Karpas-422 (cell line): ENCODE measurements at places on chromosomes 5 and 9. TPM values are rescaled to one million over a fixed set of nuclear protein-coding genes. Genes with fewer than 3 reads are reported as not detected.
A peak's percentile ranks its signal among the peaks of the same experiment; 100 is the strongest.

DNA sequence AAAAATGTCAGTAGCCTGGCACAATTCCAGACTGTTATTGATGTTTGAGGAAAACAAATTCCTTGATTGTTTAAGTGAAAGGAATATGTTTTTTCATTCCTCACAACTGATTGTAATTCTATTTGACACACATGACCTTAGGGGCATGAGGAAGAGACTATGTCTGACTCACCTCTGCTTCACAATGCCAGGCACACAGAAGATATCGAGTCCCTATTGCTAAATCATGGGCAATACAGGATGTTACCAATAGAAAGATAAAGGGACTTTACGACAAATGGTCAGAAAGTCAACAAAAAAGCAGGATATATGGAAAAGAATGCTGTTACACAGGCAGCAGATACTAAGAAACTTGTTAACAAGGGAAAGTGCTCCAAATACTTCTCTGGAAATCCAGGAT lies 1903.5 kb downstream of the EFNA5 start:
- no peak overlapping the region for H3K4me3 ChIP-seq
- no peaks in the 10 kb centered on the region for H3K4me1 ChIP-seq
- H3K27me3 ChIP-seq, result no peaks in the 10 kb centered on the region
- DNase-seq, result no peak

Gene ZFP2
- 0.43 TPM in 1 of 2 replicates, not detected in the other for total RNA-seq

Gene SLC25A48
- total RNA-seq, result not detected in 2 replicates

DNA sequence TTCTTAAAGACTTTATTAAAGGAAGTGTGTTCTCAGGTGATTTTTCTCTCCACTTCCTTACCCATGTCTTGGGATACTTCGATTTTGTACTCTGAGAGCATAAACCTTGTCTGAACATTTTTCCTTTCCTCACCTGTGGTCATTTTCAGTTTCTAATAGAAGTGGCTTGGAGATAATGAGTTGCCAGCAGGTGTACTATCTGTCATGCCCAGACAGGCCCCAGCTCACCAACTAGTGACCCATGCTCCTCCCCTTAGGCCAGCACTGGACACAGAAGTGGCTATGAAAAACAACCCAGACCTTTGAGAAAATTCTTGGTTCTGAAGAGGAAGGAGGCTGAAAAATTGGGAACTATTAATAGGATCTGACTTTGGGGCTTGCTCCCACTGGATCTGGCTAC lies 49.2 kb upstream of the SMIM32 start:
- no peaks in the 10 kb centered on the region for H3K27me3 ChIP-seq
- H3K27ac ChIP-seq, result no peak overlapping the region
- no peaks in the 10 kb centered on the region for H3K4me1 ChIP-seq
- H3K4me3 ChIP-seq, result no peak overlapping the region
- H3K36me3 ChIP-seq, result no peaks in the 10 kb centered on the region
- DNase-seq, result no peak

Gene CYSRT1
- 0.75 and 1.2 TPM in 2 replicates for total RNA-seq

- H3K27ac ChIP-seq, result no peak overlapping the region
- H3K36me3 ChIP-seq, result no peaks in the 10 kb centered on the region
- DNase-seq, result no peak
- H3K4me3 ChIP-seq, result no peak overlapping the region
Observed at GRCh38 chr5:32803656-32804055, 92.5 kb downstream of the NPR3 start.

- H3K4me3 ChIP-seq, result no peak overlapping the region
- H3K27ac ChIP-seq, result no peak overlapping the region
- H3K36me3 ChIP-seq, result no peaks in the 10 kb centered on the region
Observed at GRCh38 chr5:73274881-73275663, 102.1 kb downstream of the TMEM174 start.

DNA sequence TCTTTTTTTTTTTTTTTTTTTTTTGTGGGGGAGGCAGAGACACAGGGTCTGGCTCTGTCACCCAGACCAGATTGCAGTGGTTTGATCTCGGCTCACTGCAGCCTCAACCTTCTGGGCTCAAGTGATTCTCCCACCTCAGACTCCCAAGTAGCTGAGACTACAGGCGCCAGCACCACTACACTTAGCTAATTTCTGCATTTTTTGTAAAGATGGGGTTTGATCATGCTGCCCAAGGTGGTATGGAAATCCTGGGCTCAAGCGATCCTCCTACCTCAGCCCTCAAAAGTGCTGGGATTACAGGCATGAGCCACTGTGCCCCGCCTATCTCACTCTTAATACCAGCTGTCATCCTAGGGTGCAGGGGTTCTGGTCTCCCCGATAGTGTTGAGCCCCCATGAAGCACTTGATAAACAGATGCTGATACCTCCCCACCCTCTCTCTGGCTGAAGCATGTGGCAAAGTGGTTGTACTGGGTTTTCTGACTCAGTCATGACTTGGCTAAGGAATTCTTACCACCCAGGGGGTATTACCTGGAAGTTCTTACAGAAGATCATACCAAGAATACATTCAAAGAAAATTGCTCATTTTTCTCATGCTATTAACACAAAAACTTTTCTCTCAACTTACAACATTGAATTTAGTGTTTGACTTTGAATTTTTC lies 110.2 kb upstream of the DAPK1 start:
- no peak overlapping the region for H3K4me3 ChIP-seq
- no peak overlapping the region for H3K27ac ChIP-seq
- H3K36me3 ChIP-seq, result no peaks in the 10 kb centered on the region
- no peaks in the 10 kb centered on the region for H3K4me1 ChIP-seq

Gene GPX8
- not detected in 2 replicates for total RNA-seq

Gene CCNJL
- total RNA-seq, result not detected in 2 replicates

- no peaks in the 10 kb centered on the region for H3K4me1 ChIP-seq
- DNase-seq, result no peak
- H3K36me3 ChIP-seq, result peaks cover 11% of the 10 kb centered on the region
- no peak overlapping the region for H3K27ac ChIP-seq
- no peaks in the 10 kb centered on the region for H3K27me3 ChIP-seq
Observed at GRCh38 chr5:126855266-126855665, 78.3 kb downstream of the LMNB1 start.

DNA sequence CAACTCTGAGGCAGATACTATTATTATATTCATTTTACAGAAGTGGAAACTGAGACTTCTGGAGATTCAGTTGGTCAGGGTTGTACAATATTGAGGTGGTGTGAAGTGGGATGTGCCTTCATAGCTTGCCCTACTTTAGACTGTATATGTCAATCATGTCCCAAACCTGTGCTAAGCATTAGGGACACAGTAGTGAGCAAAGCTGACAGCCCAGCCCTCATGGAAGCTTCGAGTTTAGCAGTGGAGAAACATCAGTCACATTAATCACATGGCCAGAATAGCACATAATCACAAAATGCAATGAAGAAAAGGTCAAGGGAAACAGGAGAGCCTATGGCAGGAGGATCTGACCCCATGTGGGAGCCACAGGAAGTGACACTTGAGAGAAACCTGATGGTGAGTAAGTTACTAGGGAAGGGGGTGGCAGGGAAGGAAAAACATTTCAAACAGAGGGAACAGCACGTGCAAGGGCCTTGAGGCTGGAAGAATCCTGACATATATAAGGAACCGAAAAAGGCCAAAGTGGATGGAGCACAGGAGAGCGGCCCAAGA lies 20.5 kb upstream of the RALGPS1 start:
- H3K27me3 ChIP-seq, result no peaks in the 10 kb centered on the region
- H3K27ac ChIP-seq, result no peak overlapping the region
- no peaks in the 10 kb centered on the region for H3K36me3 ChIP-seq
- peak; percentile 39 for DNase-seq
- H3K4me1 ChIP-seq, result no peaks in the 10 kb centered on the region

Gene F2RL2
- not detected in 2 replicates for total RNA-seq

DNA sequence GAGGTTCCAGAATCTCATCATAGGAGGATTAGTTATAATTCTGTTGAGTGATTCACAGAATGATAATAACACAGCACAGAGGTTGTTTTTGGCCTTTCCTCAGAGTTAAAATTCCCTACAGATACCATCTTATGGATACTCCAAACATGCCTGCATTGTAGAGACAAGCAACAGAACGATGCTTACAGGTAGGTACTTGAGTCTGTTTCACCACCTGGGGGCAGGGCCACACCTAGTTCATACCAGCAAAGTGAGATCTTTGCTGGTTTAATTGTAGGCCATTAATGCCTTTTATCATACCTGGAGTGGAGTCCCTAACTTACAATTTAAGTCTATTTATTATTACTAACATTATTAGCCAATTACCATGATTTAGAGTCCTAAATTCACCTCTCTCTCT lies 416.5 kb upstream of the TLE4 start:
- no peaks in the 10 kb centered on the region for H3K4me1 ChIP-seq
- no peak overlapping the region for H3K27ac ChIP-seq
- no peak overlapping the region for H3K4me3 ChIP-seq
- H3K27me3 ChIP-seq, result no peaks in the 10 kb centered on the region

- no peaks in the 10 kb centered on the region for H3K27me3 ChIP-seq
- no peaks in the 10 kb centered on the region for H3K36me3 ChIP-seq
Observed at GRCh38 chr5:80082281-80082680, 47.1 kb downstream of the THBS4 start.

Gene DDX4
- total RNA-seq, result not detected in 2 replicates

Gene SH2D3C
- 0.61 TPM in 1 of 2 replicates, not detected in the other for total RNA-seq

- peak overlapping the region; percentile 76 for H3K4me3 ChIP-seq
- peak; percentile 76 for DNase-seq
- no peaks in the 10 kb centered on the region for H3K27me3 ChIP-seq
- peaks cover 24% of the 10 kb centered on the region for H3K4me1 ChIP-seq
Observed at GRCh38 chr9:88388886-88389605, 802 bp downstream of the SPIN1 start.

- H3K27me3 ChIP-seq, result no peaks in the 10 kb centered on the region
- DNase-seq, result no peak
- no peak overlapping the region for H3K4me3 ChIP-seq
- H3K4me1 ChIP-seq, result no peaks in the 10 kb centered on the region
Observed at GRCh38 chr5:61053937-61054336, 108.3 kb downstream of the SMIM15 start.

- DNase-seq, result no peak
- no peaks in the 10 kb centered on the region for H3K4me1 ChIP-seq
- no peaks in the 10 kb centered on the region for H3K27me3 ChIP-seq
Observed at GRCh38 chr5:149902177-149902576, 42.4 kb downstream of the PDE6A start.

Gene FOXI1
- total RNA-seq, result 0.07 TPM in 1 of 2 replicates, not detected in the other

DNA sequence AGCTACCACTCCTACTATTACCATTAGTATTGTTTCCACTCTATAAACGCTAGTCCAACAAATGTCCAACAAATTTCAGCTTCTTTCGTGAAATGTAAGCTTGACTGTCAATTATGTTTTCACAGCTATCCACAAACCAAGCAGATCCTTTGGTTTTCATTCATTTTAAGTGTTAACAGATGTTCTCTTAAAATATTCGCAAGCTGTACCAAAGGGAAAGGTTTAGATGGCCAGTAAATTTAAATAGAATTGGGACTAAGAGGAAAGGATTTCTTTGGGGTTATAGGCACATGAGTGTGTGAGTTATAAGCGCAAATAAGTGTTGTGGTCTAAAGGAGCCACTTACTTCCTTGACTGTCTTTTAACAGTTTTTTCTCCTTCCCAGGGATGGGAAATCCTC lies 136.8 kb upstream of the ADRA1B start:
- no peaks in the 10 kb centered on the region for H3K36me3 ChIP-seq
- no peaks in the 10 kb centered on the region for H3K4me1 ChIP-seq
- H3K4me3 ChIP-seq, result no peak overlapping the region
- DNase-seq, result no peak
- no peaks in the 10 kb centered on the region for H3K27me3 ChIP-seq
- no peak overlapping the region for H3K27ac ChIP-seq

Gene CDKN2A
- 88.7 and 254 TPM in 2 replicates for total RNA-seq

DNA sequence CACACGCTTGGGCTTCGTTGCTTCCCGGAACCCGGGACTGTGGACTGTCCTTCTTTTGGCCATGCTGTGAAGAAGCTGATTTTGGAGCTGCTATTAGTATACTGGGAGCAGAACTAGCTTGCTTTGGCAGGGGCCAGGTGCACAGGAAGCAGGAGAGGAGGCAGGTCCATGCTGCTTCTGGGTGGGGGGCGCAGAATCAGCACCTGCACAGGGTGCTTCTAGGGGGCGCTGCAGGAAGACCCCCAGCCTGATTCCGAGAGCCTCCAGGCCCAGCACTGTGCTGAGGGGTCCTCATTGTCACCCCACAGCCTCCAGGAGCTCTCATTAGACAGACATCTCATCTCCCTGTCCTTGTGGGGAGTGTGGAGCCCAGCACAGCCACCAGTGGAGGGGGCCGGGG lies 252.6 kb upstream of the IRX4 start:
- no peaks in the 10 kb centered on the region for H3K4me1 ChIP-seq
- H3K27ac ChIP-seq, result no peak overlapping the region
- no peaks in the 10 kb centered on the region for H3K27me3 ChIP-seq
- no peak for DNase-seq
- no peaks in the 10 kb centered on the region for H3K36me3 ChIP-seq
- no peak overlapping the region for H3K4me3 ChIP-seq

- H3K27me3 ChIP-seq, result no peaks in the 10 kb centered on the region
- no peaks in the 10 kb centered on the region for H3K36me3 ChIP-seq
- no peaks in the 10 kb centered on the region for H3K4me1 ChIP-seq
Observed at GRCh38 chr5:74352256-74352655, 288.3 kb downstream of the ENC1 start.

- H3K4me1 ChIP-seq, result no peaks in the 10 kb centered on the region
- H3K27ac ChIP-seq, result no peak overlapping the region
- H3K4me3 ChIP-seq, result no peak overlapping the region
Observed at GRCh38 chr9:10873999-10874398, 261.2 kb upstream of the PTPRD start.

DNA sequence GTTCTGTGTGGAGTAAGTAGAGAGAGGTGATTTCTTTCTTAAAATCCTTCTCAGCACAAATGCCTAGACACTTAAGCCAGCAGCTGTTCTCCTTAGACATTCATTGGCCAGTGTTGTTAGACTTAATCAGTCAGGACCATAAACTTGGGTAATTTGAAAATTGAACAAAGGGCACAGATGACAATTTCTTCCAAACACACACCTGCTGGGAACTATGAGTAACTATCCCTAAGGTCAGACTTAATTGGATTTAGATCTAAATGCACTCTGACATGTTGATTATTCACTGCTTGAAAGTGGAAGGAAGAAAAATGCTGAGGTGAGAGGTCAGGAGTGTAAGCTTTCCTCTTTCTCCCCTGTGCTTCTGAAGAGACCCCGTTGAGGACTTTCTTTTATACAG lies 1083.7 kb upstream of the DMAC1 start:
- H3K27ac ChIP-seq, result no peak overlapping the region
- no peaks in the 10 kb centered on the region for H3K27me3 ChIP-seq
- no peak for DNase-seq
- no peaks in the 10 kb centered on the region for H3K4me1 ChIP-seq

DNA sequence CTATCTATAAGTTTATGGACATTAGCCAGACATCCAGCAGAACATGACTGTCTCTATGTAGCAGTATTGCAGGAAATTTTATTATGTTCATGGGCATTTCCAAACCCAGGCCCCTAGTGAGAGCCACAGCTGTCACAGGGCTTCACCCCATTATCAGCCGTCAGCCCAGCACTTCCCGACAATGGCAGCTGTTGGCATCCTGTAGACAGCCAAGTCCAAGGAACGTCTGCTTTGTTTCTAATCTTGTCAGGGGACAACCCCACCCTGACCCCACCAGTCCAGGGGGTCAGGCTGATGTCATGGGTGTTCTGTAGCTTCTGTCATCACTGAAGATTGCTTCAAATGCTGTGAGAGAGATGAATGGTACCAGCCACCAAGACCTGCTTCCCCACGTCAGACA lies 565.3 kb upstream of the BRINP1 start:
- H3K4me1 ChIP-seq, result no peaks in the 10 kb centered on the region
- no peaks in the 10 kb centered on the region for H3K36me3 ChIP-seq
- no peaks in the 10 kb centered on the region for H3K27me3 ChIP-seq
- no peak for DNase-seq
- no peak overlapping the region for H3K27ac ChIP-seq

Gene RNF14
- 38.0 and 41.9 TPM in 2 replicates for total RNA-seq
